CMK (cell line): ENCODE measurements at places on chromosomes 4 and X.

DNA sequence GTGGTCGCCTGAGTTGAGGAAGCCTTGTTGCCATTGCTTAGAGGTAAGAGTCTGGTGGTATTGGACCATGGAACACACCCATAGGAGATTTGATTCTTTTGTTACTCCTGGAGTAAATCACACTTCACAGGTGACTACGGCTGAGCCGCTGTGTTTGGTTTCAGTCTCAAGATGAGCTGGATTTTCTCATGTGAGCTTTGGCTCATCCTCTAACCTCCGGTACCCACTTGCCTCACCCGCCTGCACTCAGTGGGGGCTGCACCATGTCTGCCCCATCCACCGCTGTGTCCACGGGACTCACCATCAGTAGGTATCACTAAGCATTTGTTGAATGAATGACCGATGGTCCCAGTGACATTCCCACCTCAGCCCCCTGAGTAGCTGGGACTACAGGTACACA, 52.7 kb downstream of the HTT-AS start:
- no peak for DNase-seq

DNA sequence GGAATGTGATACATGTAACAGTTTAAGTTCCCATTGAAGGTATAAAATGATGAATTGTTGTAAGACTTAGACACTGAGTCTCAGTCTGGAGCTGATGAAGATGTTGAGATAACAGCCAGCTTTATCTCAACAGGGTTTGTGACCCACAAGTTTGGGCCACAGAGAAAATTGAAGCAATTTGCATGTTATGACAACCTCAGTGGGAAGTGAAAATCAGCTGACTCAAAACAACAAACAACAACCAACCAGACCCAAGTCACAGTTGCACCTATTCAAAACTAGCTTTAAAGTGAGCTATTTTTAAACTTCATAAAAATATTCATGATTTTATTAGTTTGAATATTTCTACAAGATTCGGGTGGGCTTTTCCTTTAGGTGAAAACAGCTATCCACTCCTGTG, 8.0 kb downstream of the SFRP2 start:
- DNase-seq, result no peak

- no peak for DNase-seq
Measured at GRCh38 chr4:2071252-2071911, 12.3 kb downstream of the NAT8L start.

- DNase-seq, result no peak
Measured at GRCh38 chr4:173529477-173530325, at the start of gene HAND2. HAND2 (minus strand) TSS chr4:173530229; CDS start chr4:173529289, 940 bp downstream.

- no peak for DNase-seq
Measured at GRCh38 chrX:129693354-129693753, 38.6 kb upstream of the APLN start.

DNA sequence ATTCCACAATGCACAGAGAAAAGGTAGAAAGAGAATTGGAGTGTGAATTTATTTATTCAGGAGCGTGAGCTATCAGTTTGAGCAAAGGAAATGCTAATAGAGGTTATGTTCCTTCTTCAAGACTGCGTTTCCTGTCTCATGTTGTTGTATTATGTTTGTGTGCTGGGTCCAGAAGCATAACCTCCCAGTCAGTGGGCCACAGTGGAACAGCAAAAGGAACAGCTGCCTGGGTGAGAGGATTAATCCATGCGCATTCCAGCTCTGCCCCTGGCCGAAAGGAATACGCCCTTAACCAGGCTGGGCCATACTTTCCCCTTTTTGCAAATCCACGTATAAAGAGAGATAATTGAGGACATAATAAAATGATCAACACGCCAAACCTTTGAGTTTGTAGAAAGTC, 32.4 kb upstream of the ARX start:
- DNase-seq, result no peak

GRCh38 chrX:134528960-134529359, 69.0 kb downstream of the HPRT1 start:
- DNase-seq, result no peak

DNA sequence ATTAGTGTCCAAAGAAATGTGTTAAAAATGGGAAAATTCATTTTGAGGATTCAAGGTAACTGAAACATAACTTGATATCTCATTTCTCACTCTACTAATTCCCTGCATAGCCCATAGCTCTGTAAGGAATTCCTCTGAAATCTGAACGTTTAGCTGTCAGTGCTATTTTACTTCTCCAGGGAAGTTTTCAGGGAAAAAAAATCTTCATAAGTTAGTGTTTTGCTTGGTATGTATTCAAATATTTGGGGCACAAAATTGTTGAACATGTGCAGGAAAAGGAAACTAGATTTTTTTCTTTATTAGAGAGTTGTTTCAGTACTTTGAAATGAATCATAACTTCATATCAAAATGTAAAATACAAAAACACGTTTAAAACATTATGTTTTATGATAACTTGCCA, 891.4 kb downstream of the CENPC start:
- no peak for DNase-seq

GRCh38 chr4:156763511-156763910, 208.1 kb downstream of the PDGFC start:
- no peak for DNase-seq
